ENCODE measurements at places on chromosomes 2 and 18. TPM values are rescaled to one million over a fixed set of nuclear protein-coding genes. Genes with fewer than 3 reads are reported as not detected.
A peak's percentile ranks its signal among the peaks of the same experiment; 100 is the strongest.

GRCh38 chr18:37483984-37484819, 81.4 kb downstream of the CELF4 start:
- H3K27ac ChIP-seq: no peak overlapping the region
- DNase-seq: no peak
- peaks cover 68% of the 10 kb centered on the region for H3K27me3 ChIP-seq

- H3K4me3 ChIP-seq: no peak overlapping the region
- H3K36me3 ChIP-seq: no peaks in the 10 kb centered on the region
- no peak for DNase-seq
- no peaks in the 10 kb centered on the region for H3K4me1 ChIP-seq
- no peaks in the 10 kb centered on the region for H3K27me3 ChIP-seq
- no peak overlapping the region for H3K27ac ChIP-seq
Measured at GRCh38 chr2:167701651-167702050, 545.7 kb downstream of the STK39 start.

- H3K36me3 ChIP-seq: no peaks in the 10 kb centered on the region
- H3K4me3 ChIP-seq: no peak overlapping the region
- DNase-seq: peak; percentile 87
- no peak overlapping the region for H3K27ac ChIP-seq
- H3K27me3 ChIP-seq: no peaks in the 10 kb centered on the region
Measured at GRCh38 chr18:78151234-78151633, 828.4 kb upstream of the SALL3 start.

DNA sequence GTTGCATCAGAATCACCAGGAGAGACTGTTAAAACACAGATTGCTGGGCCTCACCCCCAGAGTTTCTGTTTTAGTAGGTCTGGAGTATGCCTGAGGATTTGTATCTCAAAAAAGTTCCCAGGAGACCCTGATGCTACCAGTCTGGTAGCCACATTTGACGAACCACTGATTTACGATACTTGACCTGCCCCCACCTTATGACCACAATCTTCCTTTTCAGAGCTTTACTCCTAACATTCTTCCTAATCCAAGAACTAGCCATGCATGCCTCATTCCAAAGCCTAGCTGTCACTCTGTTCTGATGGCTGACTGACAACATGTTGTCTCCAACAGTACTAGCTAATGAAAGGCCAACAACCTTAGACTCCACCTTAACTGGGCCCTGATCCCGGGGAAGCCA, 191.4 kb downstream of the MBD2 start:
- no peaks in the 10 kb centered on the region for H3K27me3 ChIP-seq
- no peak overlapping the region for H3K27ac ChIP-seq
- DNase-seq: no peak
- no peaks in the 10 kb centered on the region for H3K4me1 ChIP-seq

GRCh38 chr2:193584522-193584938, 1389.8 kb upstream of the TMEFF2 start:
- DNase-seq: no peak
- no peaks in the 10 kb centered on the region for H3K36me3 ChIP-seq
- no peak overlapping the region for H3K27ac ChIP-seq
- H3K27me3 ChIP-seq: no peaks in the 10 kb centered on the region
- no peak overlapping the region for H3K4me3 ChIP-seq

DNA sequence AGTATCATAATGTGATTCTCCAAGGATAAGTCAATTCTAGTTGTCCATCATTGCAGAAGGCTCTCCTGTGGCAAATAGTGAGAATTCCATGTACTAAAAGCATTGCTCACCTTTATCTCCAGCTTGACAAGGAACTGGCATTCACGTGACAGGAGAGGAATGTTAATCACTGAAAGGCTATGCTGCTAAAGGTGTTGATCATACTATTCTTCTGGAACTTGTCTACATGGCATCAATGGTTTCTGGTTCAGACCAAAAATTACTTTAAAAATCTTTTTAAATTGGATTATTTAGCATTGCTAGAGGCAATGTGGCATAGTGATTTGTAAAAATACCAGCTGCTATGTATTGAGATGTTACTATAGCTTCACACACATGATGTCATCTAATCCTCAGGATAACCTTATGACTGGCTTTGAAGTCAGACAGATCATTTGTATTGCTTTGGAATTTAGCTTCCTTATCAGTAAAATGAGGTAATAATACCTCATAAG, 414.4 kb downstream of the MTX2 start:
- no peaks in the 10 kb centered on the region for H3K27me3 ChIP-seq
- no peaks in the 10 kb centered on the region for H3K36me3 ChIP-seq
- peaks cover 32% of the 10 kb centered on the region for H3K4me1 ChIP-seq
- H3K27ac ChIP-seq: no peak overlapping the region

DNA sequence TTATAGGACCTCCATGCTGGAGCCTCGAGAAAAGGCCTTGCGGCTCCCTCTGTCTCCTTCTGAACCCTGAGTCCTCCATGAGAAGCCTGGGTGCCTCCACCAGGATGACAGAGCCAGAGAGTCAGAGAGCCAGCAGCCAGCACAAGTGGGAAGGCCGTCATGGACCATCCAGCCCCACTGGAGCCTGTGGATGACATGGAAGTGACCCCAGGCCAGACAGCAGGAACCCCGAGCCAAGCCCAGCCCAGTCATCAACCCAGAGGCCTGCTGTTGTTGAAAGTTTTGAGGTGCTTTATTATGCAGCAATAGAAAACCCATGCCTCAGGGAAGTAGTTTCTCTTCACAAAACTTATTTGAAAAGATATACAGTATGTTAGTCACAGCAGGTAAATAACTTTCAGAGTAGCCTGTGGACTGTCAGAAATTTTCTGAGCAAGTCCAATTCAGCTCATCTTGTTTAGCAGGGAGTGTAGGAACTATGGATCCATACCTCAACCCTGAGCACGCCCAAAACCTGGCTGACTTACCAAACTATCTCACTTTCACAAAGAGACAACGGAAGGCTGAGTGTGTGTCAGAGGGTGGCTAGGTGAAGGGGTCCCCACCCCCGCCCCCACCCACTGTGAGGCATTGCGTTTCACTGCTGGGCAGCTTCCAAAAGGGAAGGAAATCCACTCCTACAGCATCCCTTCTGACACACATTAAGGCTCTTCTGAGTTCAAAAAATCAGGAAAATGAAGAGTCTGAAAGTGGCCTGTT, 79.9 kb upstream of the NDUFV2 start:
- H3K27me3 ChIP-seq: no peaks in the 10 kb centered on the region
- no peak overlapping the region for H3K4me3 ChIP-seq
- H3K27ac ChIP-seq: no peak overlapping the region

GRCh38 chr2:794554-795241, 117.5 kb upstream of the TMEM18 start:
- no peaks in the 10 kb centered on the region for H3K4me1 ChIP-seq
- no peak overlapping the region for H3K27ac ChIP-seq
- no peaks in the 10 kb centered on the region for H3K36me3 ChIP-seq
- H3K4me3 ChIP-seq: no peak overlapping the region

DNA sequence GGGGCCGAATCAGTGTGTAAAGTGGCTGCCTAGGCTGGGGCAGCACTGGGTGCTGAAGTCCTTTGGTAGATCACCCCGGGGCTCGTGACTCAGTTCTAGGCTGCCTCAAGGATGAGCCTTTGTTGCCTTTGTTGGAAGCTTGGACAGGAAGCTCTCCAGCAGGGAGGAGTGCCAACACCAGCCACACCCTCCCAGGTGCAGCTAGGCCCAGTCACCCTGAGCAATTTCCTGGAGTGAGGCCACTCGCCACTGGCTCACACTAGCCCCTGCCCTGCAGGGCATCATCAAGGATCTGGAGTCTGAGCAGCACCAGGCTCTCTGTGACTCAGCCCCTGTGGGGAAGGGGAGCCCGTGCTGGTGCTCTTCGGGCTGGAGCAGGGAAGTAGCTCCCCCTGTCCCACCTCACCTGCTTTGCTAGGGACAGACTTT, 6.7 kb upstream of the SDC1 start:
- no peaks in the 10 kb centered on the region for H3K27me3 ChIP-seq
- no peaks in the 10 kb centered on the region for H3K4me1 ChIP-seq

GRCh38 chr2:57908736-57909161, 137.9 kb upstream of the VRK2 start:
- DNase-seq: no peak
- H3K4me1 ChIP-seq: no peaks in the 10 kb centered on the region
- H3K36me3 ChIP-seq: no peaks in the 10 kb centered on the region
- H3K27ac ChIP-seq: no peak overlapping the region

DNA sequence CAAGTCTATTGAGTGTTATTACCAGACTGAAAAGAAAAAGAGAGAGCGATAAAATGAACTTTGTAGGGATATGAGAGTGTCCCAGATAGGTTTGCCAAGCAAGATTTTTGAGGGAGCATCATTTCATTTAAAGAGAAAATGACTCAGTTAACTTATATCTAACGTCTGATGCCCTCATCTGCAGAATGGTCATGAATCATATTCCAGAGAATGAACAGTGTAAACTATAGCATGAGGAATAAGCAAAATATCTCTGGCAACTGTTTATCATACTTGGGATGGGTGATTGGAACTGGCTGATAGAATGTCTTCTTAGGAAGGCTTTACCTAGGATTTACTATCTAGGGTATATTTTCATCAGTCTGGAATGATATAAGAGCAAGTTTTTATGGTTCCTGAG, 289.4 kb downstream of the CMPK2 start:
- no peaks in the 10 kb centered on the region for H3K27me3 ChIP-seq
- no peak overlapping the region for H3K27ac ChIP-seq
- H3K36me3 ChIP-seq: no peaks in the 10 kb centered on the region

DNA sequence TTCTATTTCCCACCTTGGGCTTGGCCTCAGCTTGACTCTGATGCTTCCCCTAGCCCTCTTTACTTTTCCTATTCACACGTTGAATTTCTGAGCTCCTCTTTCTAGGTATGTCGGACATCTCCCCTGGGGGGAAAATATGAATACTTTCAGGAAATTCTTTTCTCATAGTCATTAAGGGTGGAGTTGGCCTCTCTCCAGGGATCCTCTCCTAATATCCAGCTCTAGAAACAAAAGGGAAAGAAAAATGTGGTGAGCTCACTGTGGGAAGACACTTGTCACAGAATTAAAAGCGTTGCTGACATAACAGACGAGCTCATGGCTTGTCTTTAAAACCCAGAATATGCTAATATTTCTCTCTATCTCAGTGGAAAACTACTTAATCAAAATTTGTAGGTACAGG, 132.7 kb upstream of the MEX3C start:
- no peak for DNase-seq
- no peaks in the 10 kb centered on the region for H3K36me3 ChIP-seq
- H3K4me3 ChIP-seq: no peak overlapping the region

SELENOI gene
- total RNA-seq: 7.8 TPM

CCDC102B gene
- 4.6 TPM for total RNA-seq

SOCS6 gene
- 19.7 TPM for total RNA-seq

All from esophagus muscularis mucosa (tissue), 4 donors.